ENCODE measurements at places on chromosomes 4 and X.
A peak's percentile ranks its signal among the peaks of the same experiment; 100 is the strongest.

GRCh38 chr4:137156054-137156453 lies 376.2 kb downstream of the PCDH18 start:
- no peak for DNase-seq

DNA sequence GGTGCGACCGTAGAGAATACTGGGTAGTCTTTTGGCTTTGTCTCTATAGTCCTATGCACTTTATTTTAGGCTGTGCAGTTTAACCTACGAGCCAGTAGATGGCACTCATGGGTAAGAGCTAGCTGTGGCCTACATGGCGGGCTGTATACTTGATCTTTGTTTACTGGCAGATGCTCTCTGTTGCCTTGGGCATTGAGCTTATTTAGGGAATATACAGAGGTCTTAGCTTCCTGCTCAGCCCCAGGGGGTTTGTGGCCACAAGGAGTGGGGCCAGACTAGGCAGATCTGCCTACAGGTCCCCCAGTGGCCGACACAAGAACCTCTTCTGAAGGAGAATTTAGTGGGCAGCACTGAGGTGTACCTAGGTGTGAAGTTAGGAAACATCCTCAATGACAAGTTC lies 227.6 kb upstream of the HDX start:
- DNase-seq, result peak; percentile 58

- no peak for DNase-seq
Observed at GRCh38 chr4:51942108-51942832, 77.9 kb downstream of the LRRC66 start.

DNA sequence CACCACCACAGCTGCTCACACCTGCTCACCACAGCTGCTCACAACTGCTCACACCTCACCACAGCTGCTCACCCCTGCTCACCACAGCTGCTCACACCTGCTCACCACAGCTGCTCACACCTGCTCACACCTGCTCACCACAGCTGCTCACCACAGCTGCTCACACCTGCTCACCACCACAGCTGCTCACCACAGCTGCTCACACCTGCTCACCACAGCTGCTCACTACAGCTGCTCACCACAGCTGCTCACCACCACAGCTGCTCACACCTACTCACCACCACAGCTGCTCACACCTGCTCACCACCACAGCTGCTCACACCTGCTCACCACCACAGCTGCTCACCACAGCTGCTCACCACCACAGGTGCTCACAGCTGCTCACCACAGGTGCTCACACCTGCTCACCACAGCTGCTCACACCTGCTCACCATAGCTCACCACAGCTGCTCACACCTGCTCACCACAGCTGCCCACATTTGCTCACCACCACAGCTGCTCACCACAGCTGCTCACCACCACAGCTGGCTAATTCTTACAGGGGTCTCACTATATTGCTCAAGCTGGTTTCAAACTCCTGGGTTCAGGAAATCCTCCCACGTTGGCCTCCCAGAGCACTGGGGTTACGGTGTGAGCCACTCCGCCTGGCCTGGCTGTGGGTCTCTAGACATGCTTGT lies 30.4 kb upstream of the CPLX1 start:
- no peak for DNase-seq

DNA sequence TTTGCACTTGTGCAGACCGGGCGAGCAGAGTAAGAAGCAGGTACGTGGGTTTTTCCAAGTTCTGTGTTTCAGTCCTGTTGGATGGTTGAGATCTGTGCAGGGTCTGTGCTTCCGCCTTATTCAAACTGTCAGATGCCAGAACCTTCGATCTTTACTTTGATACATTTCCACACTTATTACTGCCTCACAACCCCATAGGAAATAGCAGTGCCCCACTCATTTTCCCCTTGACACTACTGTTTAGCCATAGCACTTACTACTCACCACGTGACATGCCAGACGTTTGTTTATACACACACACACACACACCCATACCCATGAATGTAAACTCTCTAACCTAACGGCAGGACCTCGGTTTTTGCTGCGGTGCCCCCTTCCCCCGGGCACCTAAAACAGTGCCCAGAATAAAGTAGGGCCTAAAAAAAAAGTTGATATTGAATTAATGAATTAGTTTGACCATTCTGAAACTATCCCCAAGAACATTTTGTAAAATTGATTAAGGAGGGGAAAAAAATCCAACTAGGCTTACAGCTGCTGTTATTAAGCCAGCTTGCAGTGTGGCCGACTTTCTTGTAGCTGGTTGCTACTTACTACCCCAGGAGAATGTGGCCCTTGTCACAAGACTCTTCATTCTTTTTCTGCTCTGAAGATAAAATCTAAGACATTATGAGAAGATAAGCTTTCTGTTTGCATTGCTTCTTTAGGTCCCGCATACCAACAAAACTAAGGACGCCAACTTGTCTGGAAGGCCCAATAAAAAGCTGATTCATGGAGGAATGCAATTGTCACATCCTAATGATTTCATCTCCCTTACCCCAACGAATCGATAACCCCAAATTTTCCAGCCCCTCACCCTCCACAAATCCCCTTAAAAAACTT lies 704 bp upstream of the SEPSECS start:
- DNase-seq, result peak; percentile 29

- peak; percentile 15 for DNase-seq
Observed at GRCh38 chrX:50905334-50905733, 5.2 kb upstream of the BMP15 start.

DNA sequence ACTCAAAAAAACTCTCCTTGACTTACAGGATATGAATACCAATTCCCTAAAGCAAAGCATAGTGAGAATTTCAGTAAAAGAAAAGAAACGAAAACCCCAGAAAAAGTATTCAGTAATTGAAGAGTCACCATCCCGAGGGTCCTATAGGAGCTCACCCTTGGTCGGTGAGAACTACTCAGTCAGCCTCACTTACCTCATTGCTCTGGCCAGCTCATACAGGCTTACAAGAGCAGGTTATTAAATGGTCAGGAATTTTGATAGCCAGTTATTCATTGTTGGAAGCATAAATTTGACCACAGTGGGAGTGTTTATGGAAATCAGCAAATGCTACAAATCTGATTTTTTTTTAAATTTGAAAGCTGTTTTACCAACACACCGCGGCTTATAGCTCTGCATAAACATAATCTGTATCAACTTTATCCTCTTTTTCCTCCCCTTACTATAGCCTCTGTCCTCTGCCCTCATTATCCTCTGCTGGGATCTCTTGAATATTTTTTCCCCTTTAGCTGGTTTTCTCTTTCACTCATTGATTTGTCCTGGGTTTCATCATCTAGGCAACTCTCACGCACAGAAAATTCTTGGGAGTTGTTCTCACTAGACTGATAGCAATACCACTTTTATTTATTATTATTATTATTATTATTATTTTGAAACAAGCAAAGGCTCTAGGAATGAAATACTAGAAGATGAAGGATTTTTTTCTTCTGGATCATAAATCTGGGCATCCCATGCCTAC lies 11.0 kb upstream of the CXCL2 start:
- DNase-seq, result no peak

DNA sequence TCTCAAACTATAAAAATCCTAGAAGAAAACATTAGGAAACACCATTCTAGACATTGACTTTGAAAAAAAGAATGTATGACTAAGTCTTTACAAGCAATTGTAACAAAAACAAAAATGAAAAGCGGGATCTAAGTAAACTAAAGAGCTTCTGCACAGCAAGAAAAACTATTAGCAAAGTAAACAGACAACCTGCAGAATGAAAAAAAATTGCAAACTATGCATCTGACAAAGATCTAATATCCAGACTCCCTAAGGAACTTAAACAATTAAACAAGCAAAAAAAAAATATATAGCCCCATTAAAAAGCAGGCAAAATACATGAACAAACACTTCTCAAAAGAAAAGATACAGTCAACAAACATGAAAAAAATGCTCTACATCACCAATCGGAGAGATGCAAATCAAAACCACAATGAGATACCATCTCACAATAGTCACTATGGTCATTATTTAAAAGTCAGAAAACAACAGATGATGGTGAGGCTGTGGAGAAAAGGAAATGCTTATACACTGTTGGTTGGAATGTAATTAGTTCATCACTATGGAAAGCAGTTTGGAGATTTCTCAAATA lies 168.1 kb downstream of the EPHA5 start:
- no peak for DNase-seq

DNA sequence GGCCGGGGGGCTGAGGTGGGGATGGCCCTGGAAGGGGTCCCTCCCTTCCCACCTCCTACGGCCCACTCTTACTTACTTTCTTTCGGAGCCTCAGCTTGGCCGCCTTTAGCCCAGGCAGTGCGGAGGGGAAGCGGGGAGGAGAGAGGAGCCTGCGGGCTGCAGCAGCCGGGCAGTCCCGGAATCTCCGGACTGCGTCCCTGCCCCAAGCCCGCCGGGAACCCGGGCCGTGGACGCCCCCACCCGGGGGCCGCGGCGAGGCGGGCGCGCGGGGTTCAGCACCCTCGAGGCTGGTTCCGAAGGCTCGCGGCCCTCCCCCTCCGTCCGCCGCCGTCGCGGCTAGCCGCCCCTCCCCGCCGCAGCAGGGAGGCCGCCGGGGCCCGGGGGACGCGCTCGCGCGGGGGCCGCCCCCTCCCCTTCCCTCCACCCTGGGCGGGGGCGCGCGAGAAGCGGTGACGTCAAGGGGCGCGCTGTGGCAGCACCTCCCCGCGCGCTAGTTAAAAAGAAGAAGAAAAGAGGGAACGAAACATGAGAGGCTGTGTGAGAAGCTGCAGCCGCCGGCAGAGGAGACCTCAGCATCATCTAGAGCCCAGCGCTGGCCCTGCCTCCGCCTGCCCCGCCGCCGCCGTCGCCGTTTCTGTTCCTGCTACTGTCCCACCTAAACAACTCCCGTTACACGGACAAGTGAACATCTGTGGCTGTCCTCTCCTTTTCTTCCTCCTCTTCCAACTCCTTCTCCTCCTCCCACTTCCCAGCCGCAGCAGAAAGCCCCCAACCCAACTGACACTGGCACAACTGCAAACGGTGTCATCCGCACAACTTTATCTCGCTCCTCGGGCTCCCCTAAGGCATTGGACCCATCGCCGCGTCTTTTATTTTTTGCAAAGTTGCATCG lies at the start of gene HHIP:
Gene HHIP, plus strand, starts transcription at position 526 of the 892 bp plus-strand sequence. CDS start 520 bp downstream, outside the sequence.
- DNase-seq, result no peak

DNA sequence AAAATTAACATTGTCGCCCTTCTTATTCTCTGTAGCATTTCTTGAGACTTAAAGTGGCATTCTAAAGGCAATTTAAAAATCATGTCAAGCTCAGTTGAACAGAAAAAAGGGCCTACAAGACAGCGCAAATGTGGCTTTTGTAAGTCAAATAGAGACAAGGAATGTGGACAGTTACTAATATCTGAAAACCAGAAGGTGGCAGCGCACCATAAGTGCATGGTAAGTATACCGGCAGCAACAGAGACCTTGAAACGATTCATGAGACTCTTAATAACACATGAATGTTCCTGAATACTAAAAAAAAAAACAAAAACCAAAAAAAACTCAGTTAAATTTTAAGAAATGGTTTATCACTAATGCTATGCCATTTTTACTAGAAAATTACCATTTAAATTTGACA lies 82.4 kb upstream of the HPRT1 start:
- DNase-seq, result peak; percentile 80

GRCh38 chr4:87035881-87036509 lies 101.2 kb downstream of the AFF1 start:
- DNase-seq, result no peak
